ENCODE measurements at places on chromosomes 7 and 10. TPM values are rescaled to one million over a fixed set of nuclear protein-coding genes. Genes with fewer than 3 reads are reported as not detected.

DNA sequence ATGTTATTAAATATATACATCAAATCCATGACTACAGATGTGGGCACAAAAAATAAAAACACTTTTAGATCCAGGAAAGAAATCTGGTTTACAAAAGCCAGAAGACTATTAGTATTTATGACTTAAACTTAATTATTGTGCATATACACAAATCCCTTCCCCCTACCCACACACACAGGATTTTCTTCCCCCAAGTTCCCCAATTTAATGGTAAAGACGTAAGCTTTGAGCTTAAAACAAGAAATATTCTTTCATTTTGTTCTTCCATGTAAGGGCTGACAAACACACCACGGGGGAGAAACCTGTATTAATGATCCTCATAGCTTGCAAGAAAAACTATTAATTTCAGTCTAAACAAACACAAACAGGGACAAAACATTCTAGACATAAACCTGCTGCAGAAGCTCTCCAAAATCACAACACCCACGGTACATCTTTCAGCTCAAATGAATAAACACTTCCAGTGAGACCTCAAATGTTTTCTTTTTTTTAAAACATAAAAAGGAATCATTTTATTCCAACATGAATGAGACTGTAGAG lies 28.5 kb downstream of the OSBPL3 start:
- DNase-seq: no peak

- DNase-seq: no peak
Measured at GRCh38 chr7:16711730-16712129, 41.8 kb upstream of the TSPAN13 start.

GRCh38 chr7:100174582-100174981 lies 2.6 kb downstream of the GPC2 start:
- DNase-seq: no peak

GRCh38 chr7:133180717-133181116 lies 72.2 kb upstream of the EXOC4 start:
- no peak for DNase-seq

GRCh38 chr10:93030409-93030808 lies 30.2 kb upstream of the CYP26C1 start:
- DNase-seq: no peak

- peak; percentile 96 for DNase-seq
Measured at GRCh38 chr10:31928549-31929260, at the start of gene ARHGAP12. ARHGAP12 (minus strand) TSS chr10:31928831; CDS start chr10:31908855, 19,976 bp downstream.

Gene GPNMB
- total RNA-seq: 239 TPM

- DNase-seq: peak; percentile 80
Measured at GRCh38 chr10:93993782-93994437, at the start of gene PLCE1. PLCE1 (plus strand) TSS chr10:93993931; CDS start chr10:94031047, 37,116 bp downstream.

Gene CASP2
- 12.6 TPM for total RNA-seq

- DNase-seq: no peak
Measured at GRCh38 chr7:22051886-22052673, 106.4 kb upstream of the CDCA7L start.

- no peak for DNase-seq
Measured at GRCh38 chr10:20215547-20216152, 399.4 kb downstream of the PLXDC2 start.

GRCh38 chr10:122007415-122007814 lies 18.5 kb downstream of the TACC2 start:
- no peak for DNase-seq

DNA sequence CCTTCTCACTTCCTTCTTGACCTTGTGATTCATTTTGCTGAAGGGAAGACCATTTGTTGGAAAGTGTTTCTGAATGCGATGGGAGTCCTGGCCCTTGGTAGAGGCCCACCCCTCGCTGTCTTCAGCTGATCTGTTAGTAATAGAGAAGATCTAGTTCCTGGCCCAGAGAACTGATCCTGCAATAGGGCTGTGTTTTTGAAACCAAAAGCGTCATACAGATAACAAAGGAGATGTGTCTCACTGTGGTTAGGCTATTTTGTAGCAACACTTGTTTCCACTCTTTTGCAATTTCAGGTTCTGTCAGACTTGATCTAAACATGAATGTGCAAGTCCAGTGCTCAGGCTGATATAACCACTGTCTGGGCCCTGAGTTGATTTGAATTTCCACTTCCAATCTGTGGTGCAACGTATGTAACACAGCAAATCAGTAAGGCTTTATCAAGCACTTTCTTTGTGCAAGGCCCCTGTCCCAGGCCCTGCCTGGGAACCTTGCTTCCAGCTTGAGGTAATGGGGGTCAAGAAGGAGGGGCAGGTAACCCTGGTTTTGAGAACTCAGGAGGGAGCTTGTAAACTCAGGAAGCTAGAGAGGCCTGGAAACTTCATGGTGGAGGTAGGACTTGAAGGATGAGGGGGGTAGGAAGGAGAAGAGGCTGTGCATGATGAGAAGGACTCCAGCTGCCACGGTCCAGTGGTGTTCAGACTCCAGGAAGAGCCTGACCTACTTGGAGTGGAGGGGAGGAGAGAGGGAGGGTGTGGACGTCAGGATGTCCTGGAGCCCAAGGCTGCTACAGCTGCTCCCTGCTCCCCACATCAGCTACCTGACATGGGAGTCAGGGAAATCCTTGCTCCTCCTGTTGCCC lies 42.2 kb upstream of the SRGN start:
- DNase-seq: no peak

Gene RSPH10B
- not detected for total RNA-seq

DNA sequence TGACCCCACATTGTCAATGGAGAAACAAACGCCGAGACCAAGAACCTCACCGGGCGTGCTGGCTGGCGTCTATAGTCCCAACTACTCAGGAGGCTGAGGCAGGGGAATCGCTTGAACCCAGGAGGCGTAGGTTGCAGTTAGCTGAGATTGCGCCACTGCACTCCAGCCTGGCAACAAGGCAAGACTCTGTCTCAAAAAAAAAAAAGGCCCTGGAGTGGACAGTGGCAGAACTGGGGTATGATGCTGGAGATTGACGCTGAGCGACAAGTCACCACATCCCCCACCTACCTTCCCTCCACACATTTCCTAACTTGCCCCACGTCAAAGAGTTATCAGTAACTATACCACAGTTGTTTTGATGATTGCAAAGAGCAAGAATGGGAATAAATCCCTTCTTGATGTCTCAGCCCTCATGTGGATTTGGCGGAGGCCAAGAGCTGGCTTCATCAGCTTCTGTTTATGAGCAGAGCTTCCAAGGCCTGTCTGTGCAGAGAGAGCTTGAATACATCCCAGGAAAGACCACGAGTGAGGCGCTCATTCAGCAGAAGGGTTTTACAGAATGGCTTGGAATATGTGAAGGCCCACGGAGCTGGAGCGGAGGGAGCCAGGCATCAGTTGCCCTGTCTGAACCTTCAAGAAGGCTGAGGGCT lies 28.0 kb upstream of the TNS3 start:
- DNase-seq: no peak

Gene TECTB
- total RNA-seq: not detected

DNA sequence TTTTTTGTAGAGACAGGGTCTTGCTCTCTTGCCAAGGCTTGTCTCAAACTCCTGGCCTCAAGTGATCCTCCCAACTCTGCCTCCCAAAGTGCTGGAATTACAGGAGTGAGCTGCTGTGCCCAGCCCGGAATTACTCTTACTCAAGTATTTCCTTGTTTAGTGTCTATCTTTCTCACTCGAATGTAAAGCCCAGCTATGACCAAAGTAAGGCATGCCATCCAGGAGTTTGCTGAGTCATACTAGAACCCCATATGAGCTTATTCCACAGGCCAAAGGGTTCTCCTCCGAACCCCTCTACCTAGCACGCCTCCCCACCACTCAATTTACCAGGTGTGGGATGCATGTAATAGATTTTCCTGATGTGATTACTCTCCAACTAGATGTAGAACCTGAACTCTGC lies 166.6 kb upstream of the AUTS2 start:
- DNase-seq: no peak

Gene FAM241B
- total RNA-seq: 5.7 TPM

Gene NEURL1
- total RNA-seq: 0.54 TPM

Gene LRMDA
- total RNA-seq: 4.5 TPM

Measured in cardiac septum (tissue), 1 donor.